Astrocyte of the cerebellum (primary cell): ENCODE measurements at places on chromosomes 6 and 20.

GRCh38 chr6:28750926-28751458, 172.8 kb downstream of the TRIM27 start:
- DNase-seq: no peak

DNA sequence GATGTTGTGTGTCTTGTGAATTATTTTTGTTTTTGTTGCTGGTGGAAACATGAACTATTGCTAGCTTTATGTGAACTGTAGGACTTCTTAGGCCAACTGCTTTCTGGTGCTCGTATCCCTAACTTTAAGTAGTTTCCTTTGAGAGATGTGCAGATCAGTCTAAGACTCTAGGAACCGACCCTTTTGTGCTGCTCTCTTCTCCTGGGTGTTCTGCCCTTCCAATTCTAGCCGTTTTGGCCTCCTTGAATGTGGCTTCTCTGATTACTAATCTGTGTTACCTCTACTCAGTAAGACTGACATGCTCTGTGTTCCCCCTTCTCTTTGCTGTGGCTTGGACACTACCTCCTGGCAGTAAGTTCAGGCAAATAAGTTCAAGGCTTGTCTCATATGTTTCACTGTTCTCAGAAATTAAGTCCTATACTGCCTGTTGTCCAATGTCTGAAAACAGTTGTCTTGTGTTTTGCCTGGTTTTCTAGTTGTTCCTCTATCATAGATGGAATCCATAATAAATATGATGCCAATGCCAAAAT, 58.0 kb downstream of the FOXO3 start:
- DNase-seq: no peak

GRCh38 chr6:137056121-137056880, 11.5 kb upstream of the IL20RA start:
- DNase-seq: no peak

- peak; percentile 70 for DNase-seq
These were observed 31.4 kb downstream of the AFDN start for GRCh38 chr6:167858086-167858591.

DNA sequence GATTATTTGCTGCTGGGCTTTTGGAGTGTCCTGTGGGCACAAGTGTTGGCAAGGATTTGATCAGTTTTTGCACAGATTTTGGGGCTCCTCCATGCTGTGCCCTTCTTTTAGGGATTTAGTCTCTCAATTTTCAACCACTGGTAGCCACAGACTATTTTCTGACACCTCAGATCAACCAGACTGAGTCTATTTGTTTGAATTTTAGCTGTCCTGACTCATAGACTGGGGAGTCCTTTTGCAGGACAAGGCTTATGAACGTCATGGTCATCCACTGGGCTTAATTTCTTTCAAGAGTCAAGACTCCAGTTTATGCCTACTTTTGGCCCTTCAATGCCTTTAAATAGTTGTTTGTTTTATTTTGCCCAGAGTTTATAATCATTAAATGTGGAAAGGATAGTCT, 59.3 kb downstream of the BCKDHB start:
- no peak for DNase-seq

GRCh38 chr6:167709196-167709595, 117.5 kb upstream of the AFDN start:
- DNase-seq: no peak
